ENCODE measurements at places on chromosomes 4 and X. TPM values are rescaled to one million over a fixed set of nuclear protein-coding genes. Genes with fewer than 3 reads are reported as not detected.

KIAA1210 gene
- under 0.01 TPM for total RNA-seq

TEX13D gene
- under 0.01 TPM for total RNA-seq

SLC25A5 gene
- total RNA-seq = 63.2 TPM

CXorf38 gene
- total RNA-seq = 9.3 TPM

KDR gene
- total RNA-seq = 16.5 TPM

CABS1 gene
- total RNA-seq = not detected

DMRTC1 gene
- not detected for total RNA-seq

TENM3 gene
- 71.5 TPM for total RNA-seq

SPACA5 gene
- 0.25 TPM for total RNA-seq

CT45A5 gene
- not detected for total RNA-seq
